Stimulated activated CD4-positive, alpha-beta T cell treated with anti-CD3 and anti-CD28 coated beads, Interleukin-12 subunit alpha, Interleukin-12 subunit beta, amount 100 ng/mL, for 48 hours (primary cell): ENCODE measurements at places on chromosomes 6 and 20.

DNA sequence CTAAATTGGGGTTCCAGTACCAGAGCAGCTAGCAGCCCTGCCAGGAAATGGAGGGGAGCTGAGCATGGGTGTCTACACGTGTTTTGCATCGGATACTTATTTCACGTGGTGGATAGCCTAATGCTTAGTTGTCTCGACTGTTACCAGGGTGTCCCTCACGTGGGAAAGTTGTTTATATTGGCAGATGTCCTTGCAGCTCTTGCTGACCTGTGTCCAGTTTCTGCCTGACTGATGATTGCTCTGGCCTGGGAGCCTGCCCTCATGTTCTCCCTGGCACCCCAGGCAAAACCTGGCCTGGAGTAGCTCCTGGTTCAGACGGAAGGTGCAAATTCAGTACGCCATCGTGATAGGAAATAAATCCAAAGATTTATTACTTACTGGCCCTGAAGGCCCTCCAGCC, 11.8 kb upstream of the FERMT1 start:
- DNase-seq: no peak

DNA sequence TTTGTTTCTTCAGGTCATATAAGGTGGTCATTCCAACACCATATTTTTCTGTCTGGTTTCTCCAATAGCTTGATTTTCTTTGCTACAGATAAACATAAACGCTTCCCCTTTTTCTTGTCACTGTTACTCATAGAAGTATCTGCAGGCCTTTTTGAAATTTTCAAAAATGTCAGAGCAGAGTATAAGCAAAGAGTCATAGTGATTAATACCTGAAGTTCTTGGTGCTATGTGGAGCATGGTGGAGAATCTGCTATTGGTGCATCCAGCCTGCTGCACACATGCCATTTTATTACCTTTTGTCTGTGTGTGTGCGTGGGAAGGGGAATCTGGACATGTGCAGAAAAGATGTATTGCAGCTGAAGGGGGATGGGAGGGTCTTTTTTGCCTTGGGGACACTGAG, 19.7 kb downstream of the STX11 start:
- DNase-seq: no peak

GRCh38 chr6:80098392-80098791, 8.1 kb upstream of the BCKDHB start:
- no peak for DNase-seq

GRCh38 chr6:2147766-2148448, 97.5 kb downstream of the GMDS start:
- no peak for DNase-seq

GRCh38 chr20:13991311-13991710, 897 bp upstream of the SEL1L2 start:
- no peak for DNase-seq

DNA sequence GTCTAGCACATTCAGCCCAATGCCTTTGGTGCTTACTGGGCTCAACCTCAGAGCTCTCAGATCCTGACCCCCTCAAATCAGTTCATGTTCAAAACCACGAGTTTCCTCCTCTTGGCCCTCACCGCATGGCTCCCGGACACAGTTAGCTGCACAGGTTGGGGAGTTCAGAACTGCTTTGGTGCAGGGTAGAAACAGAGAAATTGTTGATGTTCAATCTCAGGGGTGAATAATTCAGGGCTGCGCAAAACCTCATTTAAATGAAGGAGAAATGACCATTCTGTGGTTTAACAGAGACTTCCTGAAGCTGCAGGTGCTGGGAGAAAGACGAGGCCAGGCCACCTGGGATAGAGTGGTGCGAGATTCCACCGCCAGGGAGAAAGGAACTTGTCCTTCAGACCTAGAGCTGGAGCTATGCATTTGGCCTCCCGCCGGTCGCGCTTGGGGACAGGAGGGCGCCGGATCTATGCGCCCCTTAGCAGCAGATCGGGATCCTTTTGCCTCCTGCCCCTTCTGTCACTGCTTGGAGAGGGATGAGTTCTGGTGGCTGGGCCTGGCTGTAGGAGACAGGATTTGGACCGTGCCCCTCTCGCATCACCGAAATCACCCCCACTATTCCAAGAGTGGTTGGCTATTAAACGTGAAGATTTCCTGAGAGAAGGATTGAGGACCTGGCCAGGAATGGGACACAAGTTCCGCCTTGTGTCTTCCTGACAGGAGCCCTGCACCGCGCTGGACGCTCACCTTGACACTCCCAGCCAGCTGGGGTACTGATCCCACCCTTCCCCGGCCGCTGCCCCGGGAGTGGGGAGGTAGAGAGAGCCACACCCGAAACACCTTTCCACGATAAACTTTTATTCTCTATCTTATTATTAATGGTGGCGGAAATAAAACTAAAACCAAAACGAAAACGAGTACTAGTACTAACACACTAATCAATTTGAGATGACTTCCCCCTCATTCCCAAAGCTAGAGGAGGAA, 767 bp upstream of the PAX1 start:
- no peak for DNase-seq

DNA sequence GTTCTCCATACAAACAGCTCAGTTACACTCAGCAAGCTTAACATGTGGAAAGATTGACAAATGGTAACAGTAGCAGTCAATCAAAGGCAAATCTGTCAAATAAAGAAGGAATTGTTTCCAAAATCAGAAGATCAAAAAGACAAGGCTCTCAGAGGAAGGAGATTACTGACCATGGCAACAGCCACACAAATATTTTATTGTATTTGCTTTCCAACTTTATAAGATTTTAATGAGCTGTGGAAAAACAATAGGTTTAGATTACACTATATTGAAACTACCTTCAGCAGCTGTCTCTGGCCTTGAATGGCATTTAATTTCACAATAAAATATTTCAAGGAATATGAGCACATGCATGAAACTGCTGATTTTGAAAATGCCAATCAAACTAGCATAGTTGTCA, 1143.9 kb upstream of the GJE1 start:
- no peak for DNase-seq

GRCh38 chr6:34207695-34208443, 28.8 kb upstream of the HMGA1 start:
- peak; percentile 42 for DNase-seq

DNA sequence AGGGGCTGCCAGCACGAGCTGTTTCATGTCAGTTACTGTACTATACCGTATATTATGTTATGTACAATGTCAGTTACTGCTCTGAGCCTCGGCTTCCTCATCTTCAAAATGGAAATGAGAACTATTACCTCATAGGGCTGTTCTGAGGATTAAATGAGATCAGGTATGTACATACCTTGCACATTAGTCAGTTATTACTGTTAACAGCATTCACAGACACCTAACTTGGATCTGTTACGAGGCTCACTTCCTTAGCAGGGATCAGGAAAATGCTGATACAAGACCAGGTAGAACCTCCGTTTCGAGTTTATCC, 69.7 kb upstream of the TBC1D7 start:
- no peak for DNase-seq

DNA sequence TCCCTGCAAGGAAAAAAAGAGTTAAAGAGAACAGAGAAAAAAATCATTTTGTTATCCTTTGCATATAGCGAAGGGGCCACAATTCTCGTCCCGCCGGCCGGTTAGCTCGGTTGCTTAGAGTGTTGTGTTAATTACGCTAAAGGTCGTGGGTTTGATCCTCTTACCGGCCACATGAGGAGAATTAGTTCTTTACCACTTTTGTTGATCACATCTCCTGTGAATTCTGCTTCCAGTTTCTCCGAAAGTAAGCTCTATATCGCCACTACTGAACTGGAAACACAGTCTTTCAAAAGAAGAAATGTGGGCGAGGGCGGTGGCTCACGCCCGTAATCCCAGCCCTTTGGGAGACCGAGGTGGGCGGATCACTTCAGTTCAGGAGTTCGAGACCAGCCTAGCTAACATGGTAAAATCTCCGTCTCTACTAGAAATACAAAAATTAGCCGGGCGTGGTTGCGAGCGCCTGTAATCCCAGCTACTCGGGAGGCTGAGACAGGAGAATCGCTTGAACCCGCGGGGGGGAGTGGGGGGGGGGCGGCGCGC, 13.4 kb downstream of the PRSS16 start:
- no peak for DNase-seq

- DNase-seq: no peak
Measured at GRCh38 chr6:85403331-85404015, 46.4 kb upstream of the NT5E start.

DNA sequence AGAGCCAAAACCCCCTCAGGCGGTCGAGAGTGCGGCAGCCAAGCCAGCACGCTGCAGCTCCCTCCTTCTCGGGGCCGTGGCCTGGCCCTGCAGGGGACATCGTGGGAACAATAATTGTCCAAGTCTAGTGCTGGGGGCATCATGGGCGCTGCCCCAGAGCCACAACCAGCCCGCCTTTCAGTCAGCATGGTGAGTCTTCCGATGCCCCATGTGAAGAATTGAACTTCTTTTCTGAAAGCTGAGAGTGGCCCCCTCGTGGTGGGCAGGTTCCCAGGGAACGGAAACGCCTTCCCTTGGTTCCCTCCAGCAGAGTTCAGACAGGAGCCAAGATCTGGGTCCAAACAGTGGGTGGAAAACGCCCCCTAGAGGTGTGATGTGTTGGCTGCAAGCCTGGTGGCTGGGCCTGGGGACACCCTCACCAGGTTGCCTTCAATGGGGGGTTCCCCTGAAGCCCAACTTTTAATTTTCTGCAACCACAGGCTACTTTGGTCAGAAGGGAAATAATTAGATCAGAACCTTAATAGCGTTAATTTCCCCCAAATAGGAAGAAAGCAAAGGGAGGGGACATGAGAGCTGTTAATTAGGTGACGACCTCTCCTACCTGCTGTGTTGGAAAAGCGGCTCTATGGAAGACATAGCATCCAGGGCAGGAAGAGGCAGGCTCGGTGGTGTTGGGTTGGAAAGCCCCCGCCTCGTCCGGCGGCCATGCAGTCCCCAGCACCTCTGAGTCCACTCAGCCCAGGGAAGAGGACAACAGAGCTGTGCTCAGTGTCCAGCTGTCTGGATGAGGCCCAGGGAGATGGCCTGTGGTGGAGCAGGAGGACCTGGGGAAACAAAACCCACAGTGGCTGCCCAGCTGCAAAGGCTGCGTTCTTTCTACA, 4.7 kb upstream of the MRGBP start:
- peak; percentile 68 for DNase-seq

DNA sequence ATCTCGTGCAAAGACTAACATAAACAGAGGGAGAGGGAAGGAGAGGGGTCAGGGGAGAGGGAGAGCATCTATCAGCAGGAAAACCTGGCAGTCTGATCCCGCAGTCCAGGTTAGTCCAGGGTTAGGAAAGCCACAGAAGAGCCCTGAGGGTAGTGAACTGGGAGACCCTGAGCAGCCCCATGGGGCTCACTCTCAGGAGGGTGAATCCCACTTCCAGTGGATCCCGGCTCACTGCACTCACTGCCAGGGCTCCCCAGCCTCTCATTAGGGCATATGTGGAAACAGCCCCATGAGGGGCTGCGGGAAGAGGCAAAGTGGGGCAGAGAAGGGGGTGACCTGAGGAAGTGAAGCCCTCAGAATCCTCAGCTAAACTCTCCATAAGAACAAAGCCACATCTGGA, 329.9 kb downstream of the UBE3D start:
- DNase-seq: no peak

DNA sequence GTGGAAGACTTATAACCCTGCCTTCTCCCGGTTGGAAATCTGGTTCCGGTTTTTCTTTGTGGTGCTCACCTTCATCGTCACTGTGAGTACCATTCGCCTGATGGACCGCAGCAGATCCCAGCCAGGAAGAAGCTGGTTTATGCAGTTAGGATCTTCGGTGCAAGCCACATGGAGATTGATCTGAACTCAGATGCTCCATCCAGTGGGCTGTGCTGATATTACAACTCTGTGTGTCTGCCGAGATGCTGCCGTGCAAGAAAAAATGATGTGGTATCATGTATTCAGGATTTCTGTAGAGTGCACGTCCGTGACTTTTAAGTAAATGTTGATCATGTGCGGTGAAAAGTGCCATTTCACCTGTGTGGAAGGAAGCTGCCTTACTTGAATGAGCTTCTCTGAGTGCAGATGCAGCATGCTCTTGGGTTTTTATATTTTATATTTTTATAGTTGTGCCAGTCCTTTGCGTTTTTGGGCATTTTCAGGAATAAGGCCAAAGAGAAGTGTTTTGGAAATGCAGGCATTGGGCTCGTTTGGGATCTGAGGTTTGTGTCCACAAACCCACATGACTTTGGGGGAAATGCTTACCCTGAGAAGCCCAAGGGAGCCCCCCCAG, 39.2 kb downstream of the DYNLT1 start:
- peak; percentile 26 for DNase-seq

- DNase-seq: no peak
Measured at GRCh38 chr6:109672175-109672574, 18.8 kb downstream of the AK9 start.

DNA sequence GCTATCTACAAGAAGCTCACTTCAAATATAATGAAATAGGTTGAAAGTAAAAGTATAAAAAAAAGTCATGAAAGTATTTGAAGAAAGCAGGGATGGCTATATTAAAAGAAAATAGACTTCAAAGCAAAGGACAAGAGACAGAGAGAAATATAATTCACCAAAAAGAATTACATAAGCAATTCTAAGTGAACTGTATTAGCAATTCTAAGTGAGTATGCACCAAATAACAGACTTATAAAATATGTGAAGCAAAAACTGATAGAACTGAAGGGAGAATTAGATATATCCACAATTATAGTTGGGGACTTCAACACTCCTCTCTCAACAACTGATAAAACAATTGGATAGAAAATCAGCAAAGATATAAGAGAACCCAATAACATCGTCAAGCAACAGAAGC, 38.8 kb upstream of the ID4 start:
- DNase-seq: no peak

DNA sequence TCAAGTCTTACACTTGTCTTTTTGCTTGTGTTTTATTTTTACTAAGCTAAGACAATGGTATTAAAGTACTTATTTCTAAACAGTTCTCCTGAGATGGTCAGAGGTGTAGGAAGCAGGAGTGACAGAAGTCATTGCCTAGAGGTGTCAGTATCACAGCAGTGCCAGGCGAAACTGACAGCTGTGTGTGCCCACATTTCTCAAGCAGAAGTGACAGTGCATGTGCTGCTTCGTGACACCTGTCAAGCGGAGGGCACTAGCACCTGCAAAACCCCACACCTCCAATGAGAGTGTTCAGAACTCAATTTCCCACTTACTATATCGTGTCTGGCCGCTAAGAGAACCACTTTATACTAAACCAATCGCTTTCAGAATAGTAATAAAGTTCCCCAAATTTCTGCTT, 82.8 kb downstream of the SLC23A2 start:
- no peak for DNase-seq

DNA sequence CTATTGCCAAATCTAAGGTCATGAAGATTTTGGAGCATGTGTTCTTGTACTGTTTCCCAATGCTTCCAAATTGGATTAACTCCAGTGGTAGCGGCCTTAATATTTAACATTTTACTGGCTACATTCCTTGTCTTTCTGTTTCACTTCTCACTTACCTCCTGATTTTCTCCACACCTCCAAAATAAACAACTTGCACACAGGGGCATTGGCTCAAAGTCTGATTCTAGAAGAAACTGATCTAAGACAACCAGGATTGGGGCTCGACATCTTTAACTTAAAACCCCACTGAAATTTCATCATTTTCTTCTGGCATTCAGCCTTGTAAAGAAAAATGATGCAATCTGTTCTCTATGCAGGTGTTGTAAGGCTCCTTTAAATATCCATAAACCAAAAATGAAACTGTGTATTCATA, 557.9 kb upstream of the ID4 start:
- DNase-seq: no peak
